ENCODE measurements at places on chromosomes 11 and 22.

DNA sequence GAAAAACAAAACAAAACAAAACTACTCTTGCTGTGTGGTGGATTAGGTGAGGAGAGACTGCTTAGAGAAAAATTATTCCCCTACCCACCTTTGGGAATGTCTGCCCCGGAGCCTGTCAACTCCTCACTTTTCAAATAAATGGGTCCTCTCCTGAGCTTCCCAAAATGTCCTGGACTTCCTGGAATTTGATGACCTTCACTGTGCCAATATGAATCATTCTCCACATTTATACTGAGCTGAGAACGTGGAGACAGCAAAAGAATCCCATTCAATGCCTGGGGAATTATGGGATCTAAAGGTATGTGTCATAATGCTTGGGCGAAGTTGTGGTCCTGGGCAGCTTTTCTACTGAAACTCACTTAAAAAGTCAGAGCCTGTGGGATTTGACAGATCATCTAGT, 136.8 kb downstream of the KIF18A start:
- no peak for DNase-seq

DNA sequence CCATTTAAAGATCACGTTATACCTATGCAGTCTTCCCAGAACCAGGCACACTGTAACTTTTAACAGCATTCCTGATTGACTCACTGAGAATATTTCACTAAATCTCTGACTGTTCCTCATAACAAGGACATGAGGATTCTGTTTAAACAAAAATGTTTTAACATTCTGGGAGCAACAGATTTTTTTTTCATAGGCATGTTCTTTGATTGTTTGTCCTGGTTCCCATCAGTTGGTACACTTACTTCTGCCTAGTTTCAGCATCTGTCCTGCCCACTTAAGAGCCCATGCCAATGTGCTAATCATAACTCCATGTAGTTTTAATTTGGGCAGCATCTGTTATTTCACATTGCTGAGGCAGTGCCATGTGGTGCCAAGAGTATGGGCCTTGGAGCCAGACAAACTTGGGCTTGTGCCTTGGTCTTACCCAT, 138.5 kb upstream of the CTSC start:
- no peak for DNase-seq

GRCh38 chr11:57391539-57391938, 1.1 kb upstream of the PRG2 start:
- DNase-seq: no peak

- DNase-seq: no peak
These were observed 453.0 kb upstream of the LUZP2 start for GRCh38 chr11:24043842-24044241.

DNA sequence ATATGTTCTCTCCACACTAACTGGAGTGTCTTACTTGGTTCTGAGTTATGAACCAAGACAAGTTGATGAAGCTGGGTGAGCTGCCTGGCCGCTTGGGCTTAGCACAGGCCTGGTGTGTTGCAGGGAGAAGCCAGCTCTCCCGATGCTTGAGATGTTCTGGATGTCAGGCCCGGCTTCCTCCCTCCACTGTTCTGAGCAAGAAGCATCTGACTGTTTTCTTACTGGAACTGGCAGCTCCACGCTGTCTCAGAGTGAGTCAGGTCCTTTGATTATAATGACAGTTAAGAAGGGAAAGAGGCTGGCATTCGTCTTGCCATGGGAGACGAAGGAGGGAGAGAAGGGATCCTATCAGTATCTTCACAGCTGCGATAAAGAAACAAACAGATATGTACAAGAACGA, 46.5 kb upstream of the CRTAM start:
- DNase-seq: no peak

DNA sequence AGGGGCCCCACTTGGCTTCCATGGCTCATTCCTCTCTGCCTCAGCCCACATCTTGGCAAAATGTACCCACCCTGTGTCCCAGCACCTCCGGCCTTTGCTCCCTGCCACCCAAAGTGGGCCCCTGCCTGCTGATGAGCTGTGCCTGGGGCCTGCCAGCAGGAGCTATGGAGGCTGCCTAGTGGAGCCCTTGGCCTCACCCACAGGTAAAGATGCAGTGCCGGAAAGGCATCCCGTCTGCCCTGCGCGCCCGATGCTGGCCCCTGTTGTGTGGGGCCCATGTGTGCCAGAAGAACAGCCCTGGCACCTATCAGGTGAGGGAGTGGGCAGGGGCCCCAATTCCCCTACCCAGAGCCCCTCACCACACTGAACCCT, 1.3 kb downstream of the TBC1D10C start:
- DNase-seq: no peak
